ENCODE measurements at places on chromosomes 5 and 9.

- DNase-seq: no peak
Observed at GRCh38 chr5:169519358-169519757, 64.2 kb upstream of the SPDL1 start.

DNA sequence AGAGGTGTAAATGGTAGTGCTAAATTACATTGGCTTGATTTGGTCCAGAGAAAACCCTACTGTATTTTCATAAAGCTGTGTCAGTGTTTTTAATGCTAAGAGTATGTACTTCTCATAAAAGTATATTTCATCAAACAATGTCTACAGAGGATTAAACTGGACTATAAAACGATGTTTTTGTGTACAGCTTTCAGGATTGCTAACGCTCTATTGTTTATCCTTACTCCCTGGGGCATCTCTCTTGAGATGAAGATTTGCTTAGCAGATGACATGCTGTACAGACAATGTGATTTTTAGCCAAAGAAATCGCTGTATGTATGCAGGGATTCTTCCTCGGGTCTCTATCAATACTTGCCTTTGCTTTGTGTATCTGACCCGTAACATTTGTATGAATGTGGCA lies 216.0 kb downstream of the FBXL7 start:
- no peak for DNase-seq

GRCh38 chr9:136728548-136729123 lies 14.1 kb downstream of the LCN10 start:
- no peak for DNase-seq

DNA sequence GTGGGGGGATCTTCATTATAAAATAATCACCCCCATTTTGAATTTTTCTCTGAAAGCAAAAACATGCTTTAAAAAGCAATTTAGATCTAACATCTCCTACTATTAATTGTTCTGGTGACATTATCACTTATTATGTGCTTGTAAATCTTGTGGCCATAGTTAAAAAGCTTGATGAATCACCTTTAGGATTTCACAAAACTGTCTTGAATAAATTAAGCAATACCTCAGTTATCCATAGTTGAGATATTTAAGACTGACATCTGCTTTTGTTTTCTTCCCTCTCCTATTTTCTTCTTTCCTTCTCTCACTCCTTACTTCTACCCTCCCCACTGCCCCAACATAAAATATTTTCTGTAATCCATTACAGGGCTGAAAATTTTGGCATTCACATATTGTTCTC lies 84.8 kb downstream of the SLC1A3 start:
- no peak for DNase-seq

DNA sequence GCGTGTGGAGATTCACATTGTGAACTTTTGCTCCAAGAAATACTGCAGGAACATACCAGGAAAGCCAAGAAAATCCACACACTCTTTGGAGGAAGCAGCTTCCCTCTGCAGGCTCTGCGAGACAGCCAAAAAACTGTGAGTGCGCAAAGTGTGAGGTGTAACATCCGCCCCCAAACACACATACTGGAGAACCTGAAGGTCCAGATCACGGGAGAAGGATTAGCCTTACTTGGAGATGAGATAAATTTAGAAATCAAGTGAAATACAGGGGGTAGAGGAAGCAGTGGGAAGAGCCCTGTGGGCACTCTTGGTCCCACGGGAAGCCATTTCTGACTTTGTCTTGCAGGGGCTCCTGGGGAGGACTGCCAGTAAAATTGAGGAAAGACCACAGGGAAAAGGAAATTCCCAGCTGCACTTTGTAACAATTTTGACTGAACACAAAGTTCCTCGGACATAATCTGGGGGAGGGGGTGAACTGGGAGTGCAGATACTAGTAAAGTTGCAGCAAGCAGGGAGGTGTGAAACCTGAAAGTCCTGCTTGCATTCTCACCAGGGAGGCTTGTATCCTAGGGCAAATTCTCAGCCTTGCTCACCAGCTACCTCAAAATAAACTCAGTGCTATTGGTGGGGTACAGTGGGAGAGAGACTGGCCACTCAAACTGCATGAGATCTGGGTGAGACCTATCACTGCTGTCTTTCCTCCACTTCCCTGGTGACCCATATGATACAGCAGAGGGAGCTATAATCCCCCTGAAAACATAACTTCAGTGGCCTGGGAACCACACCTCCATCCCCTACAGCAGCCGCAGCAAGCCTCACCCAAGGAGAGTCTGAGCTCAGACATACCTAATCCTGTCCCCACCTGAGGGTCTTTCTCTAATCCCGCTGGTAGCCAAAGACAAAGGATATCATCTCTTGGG lies 109.1 kb downstream of the ALDH1A1 start:
- DNase-seq: no peak

DNA sequence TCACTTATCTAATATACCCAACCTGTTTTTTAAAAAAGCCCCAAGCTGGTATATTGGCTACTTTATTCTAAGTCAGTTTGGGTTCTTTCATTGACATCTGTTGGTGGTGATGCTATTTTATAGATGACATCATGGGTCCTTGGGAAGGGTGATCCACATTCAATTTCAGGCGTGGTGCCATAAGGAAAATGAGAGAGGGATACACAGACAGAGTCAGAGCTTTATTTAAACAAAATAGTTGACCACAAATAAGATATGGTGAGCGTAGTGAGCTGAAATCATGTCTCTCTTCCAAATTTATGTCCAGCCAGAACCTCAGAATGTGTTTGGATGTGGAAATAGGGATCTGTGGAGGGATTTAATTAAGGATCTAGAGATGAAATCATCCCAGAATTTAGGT lies 302.4 kb downstream of the MAT2B start:
- no peak for DNase-seq

DNA sequence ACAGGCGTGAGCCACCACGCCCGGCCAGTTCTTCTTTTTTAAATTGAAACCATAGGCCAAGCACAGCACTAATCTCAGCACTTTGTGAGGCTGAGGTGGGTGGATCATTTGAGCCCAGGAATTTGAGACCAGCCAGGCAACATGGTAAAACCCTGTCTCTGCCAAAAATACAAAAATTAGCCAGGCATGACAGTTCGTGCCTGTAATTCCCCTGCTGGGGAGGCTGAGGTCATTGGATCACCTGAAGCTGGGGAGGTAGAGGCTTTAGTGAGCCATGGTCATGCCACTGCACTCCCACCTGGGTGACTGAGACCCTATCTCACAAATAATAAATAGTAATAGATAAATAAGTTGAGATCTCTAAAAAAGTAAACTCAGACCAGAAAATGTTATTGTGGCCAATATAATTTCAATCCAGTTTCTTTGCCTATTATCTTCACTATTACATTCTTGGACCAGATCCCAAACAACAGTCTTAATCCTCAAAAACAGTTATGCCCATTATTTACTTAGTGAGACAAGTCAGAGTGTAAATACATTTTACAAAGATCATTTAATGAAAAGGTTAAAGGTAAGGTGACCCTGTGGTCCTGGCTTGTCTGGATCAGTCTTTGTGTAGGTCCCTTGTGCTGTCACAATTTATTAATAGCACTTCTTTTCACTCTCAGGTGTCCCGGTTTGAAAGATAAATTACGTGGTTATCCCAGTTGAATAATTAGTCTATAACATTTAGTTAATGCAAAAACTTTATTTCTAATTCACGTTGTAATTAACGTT lies 53.6 kb downstream of the RAB24 start:
- DNase-seq: no peak

DNA sequence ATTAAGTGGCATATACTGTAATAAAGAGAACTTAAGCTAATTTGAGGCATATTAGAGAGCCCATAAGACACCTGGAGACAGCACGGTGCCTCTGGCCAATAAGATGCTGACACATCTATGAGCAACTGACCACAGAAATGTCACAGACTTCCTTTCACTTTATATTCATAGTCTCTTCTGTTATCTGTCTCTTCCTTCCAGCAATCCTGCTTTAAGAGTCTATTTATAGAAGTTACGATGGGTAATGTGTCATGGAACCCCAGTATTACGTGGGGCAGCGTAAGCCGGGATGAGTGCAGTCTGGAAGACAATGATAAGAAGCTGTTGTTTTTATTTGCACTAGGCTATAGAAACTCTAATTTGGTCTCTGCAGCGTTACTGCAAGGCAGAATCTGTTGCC lies 136.8 kb downstream of the CFAP90 start:
- no peak for DNase-seq

DNA sequence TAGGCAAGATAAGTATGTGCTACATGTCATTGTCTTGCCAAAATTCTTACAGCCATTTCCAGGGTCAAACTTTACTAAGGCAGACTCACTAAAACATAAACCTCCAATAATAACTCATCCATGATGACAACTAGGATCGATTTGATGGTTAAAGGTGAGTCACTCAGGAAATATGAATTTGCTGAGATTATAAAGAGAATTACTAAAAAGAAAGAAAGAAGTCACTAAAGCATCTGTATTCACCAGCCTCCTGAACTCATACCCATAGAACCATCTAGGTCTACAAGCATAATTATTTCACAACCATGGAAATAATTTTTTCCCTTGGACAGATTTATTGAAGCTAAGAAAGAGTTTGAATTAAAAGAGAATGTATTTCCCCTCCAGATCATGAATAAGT lies 258.6 kb downstream of the TLE1 start:
- DNase-seq: no peak

GRCh38 chr5:128362370-128362769 lies 175.7 kb downstream of the FBN2 start:
- DNase-seq: no peak

DNA sequence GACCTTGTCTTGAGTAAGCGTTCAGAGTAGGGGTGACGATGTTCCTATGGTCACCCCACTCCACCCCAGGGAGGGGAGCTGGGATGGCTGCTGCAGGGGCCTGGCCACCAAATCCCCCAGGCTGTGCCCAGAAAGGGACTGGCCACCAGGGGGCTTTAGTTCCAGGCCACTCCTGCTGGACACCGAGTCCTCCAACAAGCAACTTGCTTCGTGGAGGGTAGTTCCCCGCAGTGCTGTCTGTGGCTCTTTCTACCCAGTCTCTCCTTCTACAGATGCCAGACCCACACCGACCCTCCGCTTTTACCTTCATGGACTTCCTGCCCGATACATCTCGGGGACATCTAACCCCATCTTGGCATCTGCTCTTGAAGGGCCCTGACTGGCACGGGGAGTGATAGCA lies 35.7 kb upstream of the GABRP start:
- DNase-seq: no peak

Measured in NT2/D1 (cell line).